ENCODE measurements at places on chromosomes 11 and 22. TPM values are rescaled to one million over a fixed set of nuclear protein-coding genes. Genes with fewer than 3 reads are reported as not detected.

DNA sequence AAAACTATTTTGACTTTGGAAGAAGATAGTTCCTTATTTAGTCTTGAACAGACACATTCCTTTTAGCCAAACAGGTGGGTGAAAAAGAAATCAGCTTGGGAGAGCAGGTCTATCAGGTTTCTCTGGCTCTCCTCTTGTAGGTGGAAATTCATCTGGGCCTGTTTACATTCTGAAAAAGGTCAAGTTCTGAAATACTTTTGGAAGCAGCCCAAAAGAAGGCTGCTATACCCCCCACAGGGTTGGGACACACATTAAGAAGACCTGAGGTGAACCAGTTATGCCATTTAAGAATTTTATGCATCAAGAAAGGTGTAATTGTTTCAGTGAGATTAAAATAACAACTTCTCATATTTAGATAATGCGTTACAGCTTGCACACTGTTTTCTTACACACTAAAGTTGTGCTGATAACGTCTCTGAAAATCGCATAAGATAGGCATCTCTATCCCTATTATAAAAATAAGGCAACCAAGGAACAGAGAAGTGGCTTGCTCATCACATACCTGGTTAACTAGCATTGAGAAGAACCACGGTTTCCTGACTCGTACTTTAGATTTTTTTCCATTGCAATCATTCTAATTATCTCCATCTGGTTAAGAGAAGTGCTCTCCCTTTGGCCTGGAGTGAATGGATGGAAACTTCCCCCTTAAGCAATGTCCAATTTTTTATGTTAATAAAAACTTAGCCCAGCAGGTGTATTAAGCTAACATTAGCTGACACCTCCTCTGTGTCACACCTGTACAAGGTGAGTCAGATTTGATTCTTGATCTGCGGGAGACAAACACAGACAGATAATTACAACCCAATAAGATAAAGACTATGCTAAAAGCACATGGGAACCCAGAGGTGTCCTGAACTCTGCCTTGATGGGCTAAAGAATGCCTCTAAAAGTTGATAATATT, 60.5 kb upstream of the UCP3 start:
- no peak for DNase-seq

The CCDC134 gene
- 15.9 TPM for total RNA-seq

GRCh38 chr11:36743039-36743438, 145.0 kb upstream of the RAG2 start:
- DNase-seq: no peak

DNA sequence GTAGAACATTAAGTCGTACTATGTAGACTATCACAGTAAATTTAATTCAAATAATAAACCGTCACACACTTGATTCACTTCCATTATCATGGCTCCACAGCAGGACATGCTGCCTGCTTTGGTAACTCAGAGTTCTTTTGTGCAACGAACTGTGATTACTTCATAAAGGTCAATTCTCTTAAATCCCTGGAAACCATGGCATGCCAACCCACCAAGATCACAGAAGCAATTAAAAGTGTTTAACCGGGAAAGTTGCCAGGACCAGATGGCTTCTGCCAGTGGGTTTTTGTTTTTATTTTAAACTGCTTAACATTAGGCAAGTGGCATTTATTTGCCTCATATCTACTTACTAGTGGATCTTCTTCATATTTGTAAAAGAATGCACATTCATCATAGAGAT, 1162.1 kb downstream of the DLG2 start:
- DNase-seq: no peak

The MOV10L1 gene
- total RNA-seq: 0.34 TPM

GRCh38 chr11:76680518-76681425, 10.2 kb upstream of the LRRC32 start:
- DNase-seq: peak; percentile 79

The MYO7A gene
- total RNA-seq: 0.09 TPM

GRCh38 chr11:96097844-96098421, 174.0 kb upstream of the MTMR2 start:
- no peak for DNase-seq

DNA sequence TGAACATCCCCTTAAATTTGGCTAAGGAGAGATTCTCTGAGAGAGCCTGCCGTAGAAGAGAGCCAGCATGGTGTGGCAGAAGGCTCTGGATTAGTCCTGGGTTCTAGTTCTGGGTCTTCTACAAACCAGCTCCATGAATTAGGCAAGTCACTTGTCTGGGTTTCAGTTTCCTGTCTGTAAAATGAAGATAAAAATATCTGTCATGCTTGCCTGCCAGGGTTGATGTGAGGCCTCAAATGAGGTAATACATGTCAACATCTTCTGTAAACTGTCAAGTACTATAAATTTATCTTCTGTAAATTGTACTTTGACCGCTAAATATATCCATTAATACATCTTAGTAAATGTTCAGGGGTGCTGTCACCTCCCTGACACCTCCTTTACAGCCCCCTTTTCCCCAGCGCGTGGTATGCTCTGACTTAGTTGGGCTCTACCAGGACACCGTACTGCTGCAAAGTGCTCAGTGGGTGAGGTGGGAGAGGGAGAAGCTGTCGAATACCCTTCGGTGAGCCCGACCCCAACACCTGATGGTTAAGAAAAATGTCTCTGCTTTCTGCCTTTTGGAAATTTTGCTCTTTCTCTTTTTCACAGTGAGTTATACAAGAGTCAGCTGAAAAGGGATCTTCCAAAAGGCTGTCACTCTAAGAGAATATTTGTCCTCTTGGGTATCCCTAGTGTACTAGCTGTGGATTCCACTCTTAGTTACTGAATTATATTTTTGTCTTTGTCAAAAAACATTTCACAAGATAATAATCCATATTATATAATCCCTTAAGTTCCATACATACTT, 15.0 kb downstream of the RBX1 start:
- no peak for DNase-seq

GRCh38 chr11:125129316-125129993, 18.0 kb upstream of the TMEM218 start:
- DNase-seq: no peak

GRCh38 chr22:22080270-22080669, 97.7 kb upstream of the TOP3B start:
- no peak for DNase-seq

- no peak for DNase-seq
Observed at GRCh38 chr11:108933630-108934029, 268.8 kb downstream of the DDX10 start.

The MYO18B gene
- 1.8 TPM for total RNA-seq

DNA sequence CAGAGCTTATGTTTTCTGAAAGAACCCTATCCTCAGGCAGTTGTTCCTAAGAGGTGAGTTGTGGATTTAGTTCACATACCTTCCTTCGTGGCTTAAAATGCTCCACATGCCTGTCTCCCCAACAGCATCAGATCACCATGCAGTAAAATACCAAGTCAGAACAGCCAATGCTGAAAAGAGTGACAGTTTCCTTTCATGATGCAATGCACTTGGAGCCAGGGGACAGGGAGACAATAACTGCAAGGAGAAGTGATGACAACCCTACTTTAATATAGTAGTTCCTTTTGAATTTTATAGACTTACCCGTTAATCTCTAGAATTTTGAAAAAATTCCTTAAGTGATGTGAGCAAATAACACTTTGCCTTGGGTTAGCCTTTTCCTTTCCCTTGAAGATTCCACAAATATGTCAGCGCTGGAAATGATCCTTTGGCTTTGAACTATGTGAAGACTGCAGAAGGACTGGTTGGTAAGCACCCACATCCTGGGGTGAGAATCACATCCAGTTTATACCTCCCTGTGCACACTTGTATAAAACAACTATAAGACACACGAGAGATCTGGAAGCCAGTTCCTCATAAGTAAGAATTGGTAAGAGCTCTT, 71.2 kb downstream of the PIWIL4 start:
- no peak for DNase-seq

- peak; percentile 89 for DNase-seq
Observed at GRCh38 chr11:10455637-10456487, 798 bp downstream of the AMPD3 start.

Measured in activated CD8-positive, alpha-beta T cell treated with anti-CD3 and anti-CD28 coated beads for 36 hours (primary cell).